ENCODE measurements at places on chromosomes 13 and 19. TPM values are rescaled to one million over a fixed set of nuclear protein-coding genes. Genes with fewer than 3 reads are reported as not detected.

Gene PRODH2
- not detected for total RNA-seq

Gene FGF22
- not detected for total RNA-seq

Gene C13orf42
- total RNA-seq, result not detected

Gene NCAN
- not detected for total RNA-seq

Gene ZNF610
- 1.2 TPM for total RNA-seq

Gene IPO5
- 194 TPM for total RNA-seq

Gene LYPD5
- not detected for total RNA-seq
